ENCODE measurements at places on chromosomes 12 and 14.

- no peak overlapping the region for H3K4me3 ChIP-seq
- no peak for DNase-seq
- no peaks in the 10 kb centered on the region for H3K4me1 ChIP-seq
- no peaks in the 10 kb centered on the region for H3K27me3 ChIP-seq
- H3K36me3 ChIP-seq = peaks cover 34% of the 10 kb centered on the region
- H3K27ac ChIP-seq = no peak overlapping the region
These were observed 187.5 kb downstream of the PCNX1 start for GRCh38 chr14:71094722-71095121.

- no peak overlapping the region for H3K4me3 ChIP-seq
- peaks cover 26% of the 10 kb centered on the region for H3K4me1 ChIP-seq
- no peaks in the 10 kb centered on the region for H3K27me3 ChIP-seq
These were observed 58.9 kb downstream of the NCOR2 start for GRCh38 chr12:124508381-124509079.

GRCh38 chr14:106051796-106052195 lies 525.4 kb downstream of the TMEM121 start:
- no peak overlapping the region for H3K4me3 ChIP-seq
- H3K27ac ChIP-seq = no peak overlapping the region
- peaks cover 38% of the 10 kb centered on the region for H3K4me1 ChIP-seq
- DNase-seq = peak; percentile 8
- H3K36me3 ChIP-seq = no peaks in the 10 kb centered on the region

GRCh38 chr14:64915797-64916196 lies 1.5 kb downstream of the CHURC1 start:
- no peak for DNase-seq
- no peaks in the 10 kb centered on the region for H3K36me3 ChIP-seq
- H3K27me3 ChIP-seq = no peaks in the 10 kb centered on the region
